Retina (tissue), 1 donor: ENCODE measurements at places on chromosomes 5 and 9.

- no peak for DNase-seq
Observed at GRCh38 chr5:178083922-178084321, 29.4 kb upstream of the N4BP3 start.

GRCh38 chr5:150163547-150164059 lies 3.0 kb upstream of the CDX1 start:
- no peak for DNase-seq

DNA sequence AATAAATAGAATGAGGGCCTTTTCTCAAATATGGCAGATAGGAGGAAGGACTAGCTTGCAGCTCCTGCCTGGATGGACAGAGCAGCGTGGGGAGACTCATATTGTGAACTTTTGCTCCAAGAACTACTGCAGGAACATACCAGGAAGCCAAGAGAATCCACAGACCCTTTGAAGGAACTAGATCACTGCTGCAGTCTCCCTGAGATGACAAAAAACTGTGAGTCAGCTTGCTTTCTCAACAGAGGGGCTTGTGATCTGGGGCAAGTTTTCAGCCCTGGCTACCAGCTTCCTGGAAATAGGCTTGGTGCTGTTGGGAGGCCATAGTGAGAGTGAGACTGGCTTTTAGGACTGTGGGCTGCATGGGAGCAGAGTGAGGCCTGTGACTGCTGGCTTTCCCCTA lies 170.6 kb upstream of the TRIM32 start:
- no peak for DNase-seq

GRCh38 chr5:180166176-180166575 lies 42.8 kb downstream of the RASGEF1C start:
- DNase-seq, result no peak

- DNase-seq, result no peak
Observed at GRCh38 chr9:98104445-98104881, 14.6 kb downstream of the TRIM14 start.

DNA sequence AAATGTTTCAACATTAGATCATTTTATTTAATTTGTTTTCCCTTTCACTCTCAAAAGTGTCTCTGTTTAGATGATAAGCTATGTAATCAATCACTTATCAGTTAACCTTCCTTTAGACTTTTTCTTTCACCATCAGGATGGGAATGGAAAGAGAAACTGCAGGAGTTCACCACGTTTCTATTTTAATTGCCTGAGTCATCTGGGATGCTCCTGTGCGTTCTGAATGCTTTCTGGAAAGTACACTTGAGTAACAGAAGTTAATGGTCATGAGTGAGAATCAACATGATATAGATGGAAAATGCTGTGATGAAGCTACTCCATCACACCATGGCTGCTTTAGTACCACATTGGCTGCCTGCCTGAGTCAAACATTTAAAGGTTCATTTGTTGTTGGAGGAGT lies 783.3 kb upstream of the CDH9 start:
- DNase-seq, result no peak

GRCh38 chr5:72126796-72127195 lies 19.5 kb downstream of the MAP1B start:
- DNase-seq, result no peak

GRCh38 chr9:92714787-92715487 lies 45.0 kb upstream of the IPPK start:
- no peak for DNase-seq

DNA sequence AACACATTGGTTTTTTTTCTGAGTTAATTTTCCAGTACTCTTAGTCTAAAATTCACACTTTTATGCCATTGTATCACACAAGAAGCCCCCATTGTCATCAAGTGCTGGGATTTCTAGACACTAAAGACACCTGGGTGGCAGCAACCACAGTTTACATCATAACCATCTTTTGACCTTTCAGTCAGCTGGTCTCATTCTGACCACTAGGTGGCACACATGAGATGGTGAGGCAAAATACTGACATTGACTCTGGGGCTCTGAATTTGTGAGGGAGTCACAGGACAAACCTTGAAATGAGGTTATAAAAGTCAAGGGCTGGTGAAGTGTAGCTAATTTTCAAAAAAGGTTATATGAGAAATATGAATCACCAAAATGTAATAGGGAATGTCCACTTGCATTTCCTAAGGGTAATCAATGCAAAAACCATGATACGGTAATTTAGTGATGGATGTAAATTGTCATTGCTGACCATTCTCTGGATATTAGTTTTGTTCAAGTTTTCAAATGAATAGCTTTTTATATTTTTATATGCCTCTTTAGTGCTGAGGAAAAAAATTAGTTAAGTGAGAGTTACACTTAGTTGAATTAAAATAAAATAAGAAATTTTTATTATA lies 229.4 kb downstream of the DMAC1 start:
- DNase-seq, result peak; percentile 50

DNA sequence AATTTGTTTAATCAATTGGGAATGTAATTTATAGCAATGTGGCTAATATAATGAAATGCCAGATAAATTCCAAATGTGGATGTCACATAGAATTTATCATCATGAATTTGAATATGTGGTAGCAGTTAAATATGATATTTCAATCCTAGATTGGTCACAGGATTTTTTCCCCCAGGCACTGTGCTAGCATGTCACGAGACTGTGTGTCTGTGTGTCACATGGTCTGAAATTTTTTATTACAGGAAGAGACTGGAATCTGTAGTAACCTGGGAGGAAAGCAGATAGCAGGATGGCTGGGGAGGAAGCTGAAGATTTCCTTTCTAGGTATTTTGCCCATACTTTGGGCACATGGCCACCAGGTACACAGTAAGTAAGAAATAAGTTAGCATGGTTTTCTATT lies 35.4 kb upstream of the MSH3 start:
- no peak for DNase-seq

DNA sequence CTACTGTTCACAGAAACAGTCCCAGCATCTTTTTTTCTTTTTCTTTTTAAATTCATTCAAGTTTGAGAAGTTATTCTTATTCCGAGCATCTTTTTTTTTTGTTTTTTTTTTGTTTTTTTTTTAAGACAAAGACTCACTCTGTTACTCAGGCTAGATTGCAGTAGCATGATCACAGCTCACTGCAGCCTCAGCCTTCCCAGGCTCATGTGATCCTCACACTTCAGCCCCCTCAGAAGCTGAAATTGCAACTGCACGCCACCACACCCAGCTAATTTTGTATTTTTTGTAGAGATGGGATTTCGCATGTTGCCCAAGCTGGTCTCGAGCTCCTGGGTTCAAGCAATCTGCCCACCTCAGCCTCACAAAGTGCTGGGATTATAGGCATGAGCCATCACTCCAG lies 36.4 kb upstream of the CHD1 start:
- DNase-seq, result no peak

DNA sequence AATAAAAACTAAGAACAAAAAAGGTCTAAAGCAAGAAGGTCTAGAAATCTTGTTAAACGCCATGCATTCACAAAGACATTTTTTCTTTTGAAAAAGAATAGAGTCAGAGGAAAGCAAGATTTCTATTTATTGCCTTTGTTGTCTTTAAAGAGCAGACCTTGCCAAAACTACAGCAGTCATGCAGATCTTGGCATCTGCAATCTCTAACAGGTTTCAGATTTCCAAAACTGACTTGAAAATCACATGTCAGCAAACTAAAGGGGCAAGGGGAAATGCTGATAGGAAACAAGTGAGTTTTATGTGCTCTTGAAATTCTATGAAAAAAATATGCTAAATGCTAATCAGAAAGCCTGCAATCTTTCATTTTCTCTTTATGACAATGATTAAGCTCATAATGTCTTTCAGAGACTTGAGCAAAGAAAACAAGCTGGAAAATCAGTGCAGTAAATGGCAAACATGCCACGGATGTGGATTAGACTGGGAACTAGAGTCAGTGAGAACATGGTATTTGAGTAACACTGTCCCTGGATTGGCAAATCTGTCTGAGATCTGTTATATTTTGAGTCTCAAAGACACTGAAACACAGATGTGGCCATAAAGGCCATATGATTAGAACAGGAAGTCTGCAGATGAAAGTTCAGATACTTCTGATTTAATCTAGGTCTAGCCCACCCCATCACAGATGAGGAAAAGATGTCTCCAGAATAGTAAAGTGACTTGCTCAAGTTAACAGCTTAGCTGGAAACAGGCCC lies 361.4 kb upstream of the RPS23 start:
- DNase-seq, result no peak

- no peak for DNase-seq
Observed at GRCh38 chr9:91162784-91163443, 198.8 kb downstream of the AUH start.

DNA sequence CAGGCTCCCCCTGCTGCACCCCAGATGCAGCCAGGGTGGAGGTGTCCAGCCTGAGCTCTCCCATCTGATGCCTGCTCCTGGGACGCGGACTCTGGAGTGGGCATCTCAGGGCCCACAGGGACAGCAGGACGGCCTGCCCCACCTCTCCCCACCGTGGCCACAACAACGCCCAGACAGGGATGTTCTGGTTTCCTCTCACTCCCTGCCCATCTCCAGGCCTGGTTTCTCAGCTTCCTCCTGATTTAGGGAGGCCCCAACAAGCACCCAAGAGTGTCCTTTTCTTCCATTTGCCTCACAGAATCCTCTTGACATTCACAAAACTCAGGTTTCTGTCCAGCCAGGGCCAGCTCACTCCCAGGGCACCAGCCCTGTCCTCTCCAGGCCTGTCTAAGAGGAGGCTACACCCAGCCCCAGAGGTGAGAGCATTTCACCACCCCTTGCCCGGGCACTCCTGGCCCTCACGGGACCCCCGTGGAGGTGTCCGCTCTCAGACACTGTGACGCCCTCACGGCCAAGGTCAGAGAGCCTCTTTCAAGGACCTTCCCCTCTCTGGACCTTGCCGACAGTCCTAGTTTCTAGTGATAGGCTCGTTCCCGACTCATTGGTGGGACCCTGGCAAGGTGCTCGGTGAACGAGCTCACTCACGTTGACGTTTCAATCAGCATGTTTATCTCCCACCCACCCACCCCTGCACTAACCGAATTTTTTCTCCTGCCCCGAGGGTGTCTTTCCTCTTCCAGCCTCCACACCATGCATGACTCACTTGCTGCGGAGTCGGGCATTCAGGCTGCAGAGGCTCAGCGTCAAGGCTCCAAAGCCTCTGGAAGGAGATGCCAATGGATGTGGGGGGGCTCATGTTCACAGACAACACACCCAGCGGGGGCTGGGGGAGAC lies 62.0 kb upstream of the UNC5A start:
- DNase-seq, result no peak

GRCh38 chr9:96603305-96604003 lies 16.2 kb downstream of the CDC14B start:
- no peak for DNase-seq

DNA sequence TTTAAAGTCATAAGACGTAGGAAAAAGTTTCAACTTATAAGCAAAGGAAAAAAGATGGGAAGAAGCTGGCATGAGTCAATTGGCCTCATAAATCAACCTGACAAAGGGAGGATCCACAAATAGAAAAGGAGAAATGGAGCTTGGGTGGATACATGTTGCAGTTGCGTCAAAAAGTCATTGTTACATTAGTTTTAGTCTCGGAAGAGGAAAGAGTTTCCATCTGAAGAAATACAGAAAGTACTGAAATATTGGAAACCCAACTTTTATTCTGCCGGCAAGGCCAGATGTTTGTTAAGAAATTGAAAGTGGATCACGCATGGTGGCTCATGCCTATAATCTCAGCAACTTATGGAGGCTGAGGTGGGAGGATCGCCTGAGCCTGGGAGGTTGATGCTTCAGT lies 11.3 kb upstream of the TIMD4 start:
- DNase-seq, result no peak

- DNase-seq, result no peak
Observed at GRCh38 chr5:32541241-32541640, 44.1 kb upstream of the SUB1 start.

DNA sequence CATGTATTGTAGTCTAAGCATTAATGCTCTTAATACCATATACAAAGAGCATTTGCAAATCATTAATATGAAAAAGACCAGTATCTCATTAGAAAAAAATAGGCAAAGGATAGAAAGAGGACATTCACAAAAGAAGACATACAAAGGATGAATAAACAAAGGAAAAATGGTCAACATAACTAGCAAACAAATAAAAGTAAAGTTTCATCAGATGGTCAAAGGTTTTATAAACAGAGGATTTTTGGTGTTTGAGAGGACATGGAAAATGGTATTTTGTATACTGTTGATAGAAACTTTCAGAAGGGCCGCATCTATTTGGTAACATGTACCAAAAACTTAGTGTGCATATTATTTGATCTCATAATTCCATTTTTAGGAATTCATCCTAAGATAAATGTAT lies 414.8 kb downstream of the PIK3R1 start:
- DNase-seq, result no peak

DNA sequence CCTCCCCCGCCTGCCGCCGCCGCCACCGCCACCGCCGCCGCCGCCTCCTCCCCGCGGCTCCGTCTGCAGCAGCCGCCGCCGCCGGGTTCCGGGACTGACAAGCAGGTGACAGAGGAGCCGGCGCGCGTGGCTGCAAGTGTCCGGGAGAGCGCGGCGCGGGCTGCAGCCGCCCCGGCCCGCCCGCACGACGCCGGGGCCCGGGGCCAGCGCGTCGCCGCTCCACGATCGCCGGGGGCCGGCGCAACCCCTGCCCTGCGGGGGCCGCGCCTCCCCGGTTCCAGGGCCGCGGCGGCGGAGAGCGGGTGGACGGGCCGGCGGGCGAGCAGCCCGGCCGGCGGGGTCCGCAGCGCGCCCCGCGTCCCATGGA lies 343 bp downstream of the LMX1B start:
- no peak for DNase-seq

- DNase-seq, result no peak
Observed at GRCh38 chr9:112184946-112185345, 9.8 kb upstream of the SUSD1 start.

GRCh38 chr9:84667571-84668195 lies 1.8 kb upstream of the NTRK2 start:
- peak; percentile 79 for DNase-seq

GRCh38 chr5:147187099-147187540 lies 47.7 kb upstream of the STK32A start:
- DNase-seq, result no peak

DNA sequence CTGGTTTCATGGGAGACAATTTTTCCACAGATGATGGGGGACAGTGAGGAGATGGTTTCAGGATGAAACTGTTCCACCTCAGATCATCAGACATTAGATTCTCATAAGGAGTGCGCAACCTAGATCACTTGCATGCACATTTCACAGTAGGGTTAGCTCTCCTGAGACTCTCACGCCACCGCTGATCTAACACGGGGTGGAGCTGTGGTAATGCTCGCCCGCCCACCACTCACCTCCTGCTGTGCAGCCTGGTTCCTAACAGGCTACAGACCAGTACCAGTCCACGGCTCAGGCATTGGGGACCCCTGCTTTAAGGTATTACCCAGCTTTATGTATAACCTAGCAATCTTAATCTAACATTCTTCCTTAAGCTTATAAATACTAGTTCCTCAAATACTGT lies 35.6 kb downstream of the TTC39B start:
- no peak for DNase-seq

GRCh38 chr5:54889826-54890225 lies 95.6 kb downstream of the ESM1 start:
- no peak for DNase-seq

- DNase-seq, result no peak
Observed at GRCh38 chr9:2955575-2955974, 111.7 kb upstream of the PUM3 start.

- DNase-seq, result peak; percentile 32
Observed at GRCh38 chr5:11905206-11905605, 960 bp upstream of the CTNND2 start.

- DNase-seq, result no peak
Observed at GRCh38 chr5:142587354-142587965, 98.4 kb downstream of the FGF1 start.

- no peak for DNase-seq
Observed at GRCh38 chr5:143433670-143434069, 30.2 kb upstream of the NR3C1 start.
